ENCODE measurements at places on chromosomes 12 and 14. TPM values are rescaled to one million over a fixed set of nuclear protein-coding genes. Genes with fewer than 3 reads are reported as not detected.

GRCh38 chr12:89327486-89328094 is 24.7 kb downstream of the DUSP6 start:
- no peak for DNase-seq

- no peak for DNase-seq
Measured at GRCh38 chr12:104749545-104749944, 208.5 kb downstream of the SLC41A2 start.

GRCh38 chr12:63508543-63508942 is 159.8 kb downstream of the DPY19L2 start:
- DNase-seq, result no peak

GRCh38 chr12:69936214-69936731 is 111.2 kb downstream of the MYRFL start:
- DNase-seq, result no peak

GRCh38 chr14:86217523-86217922 is 687.6 kb downstream of the FLRT2 start:
- DNase-seq, result no peak

DNA sequence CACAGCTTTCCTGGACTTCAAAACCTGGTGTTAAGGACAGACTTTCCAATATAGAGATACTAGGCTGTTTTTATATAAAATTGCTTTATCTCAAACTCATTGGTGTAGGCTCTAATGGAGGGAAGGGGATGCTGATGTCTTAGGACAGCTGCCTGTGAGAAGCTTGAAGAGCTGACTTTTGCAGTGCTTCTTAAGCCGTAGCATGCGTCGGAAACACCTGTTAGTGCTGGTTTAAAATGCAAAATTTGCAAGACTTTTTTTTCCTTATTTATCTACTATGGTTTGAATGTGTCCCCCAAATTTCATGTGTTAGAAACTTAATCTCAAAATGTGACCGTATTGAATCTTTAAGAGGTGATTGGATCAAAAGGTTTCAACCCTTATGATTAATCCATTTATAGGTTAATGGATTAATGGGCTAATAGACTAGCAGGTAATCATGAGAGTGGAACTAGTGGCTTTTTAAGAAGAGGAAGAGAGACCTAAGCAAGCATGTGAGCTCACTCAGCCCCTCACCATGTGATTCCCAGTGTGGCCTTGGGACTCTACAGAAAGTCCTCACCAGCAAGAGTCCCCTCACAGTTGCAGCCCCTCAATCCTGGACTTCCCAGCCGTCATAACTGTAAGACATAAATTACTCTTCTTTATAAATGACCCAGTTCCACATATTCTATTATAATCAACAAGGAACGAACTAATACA is 60.9 kb upstream of the FUT8 start:
- peak; percentile 72 for DNase-seq

The MIP gene
- not detected for total RNA-seq

All from Karpas-422 (cell line).